Posterior cingulate gyrus (tissue), 11 donors: ENCODE measurements at places on chromosomes 1 and 21.
A peak's percentile ranks its signal among the peaks of the same experiment; 100 is the strongest.

- no peak for DNase-seq
These were observed 35.8 kb upstream of the SOX13 start for GRCh38 chr1:204036882-204037655.

DNA sequence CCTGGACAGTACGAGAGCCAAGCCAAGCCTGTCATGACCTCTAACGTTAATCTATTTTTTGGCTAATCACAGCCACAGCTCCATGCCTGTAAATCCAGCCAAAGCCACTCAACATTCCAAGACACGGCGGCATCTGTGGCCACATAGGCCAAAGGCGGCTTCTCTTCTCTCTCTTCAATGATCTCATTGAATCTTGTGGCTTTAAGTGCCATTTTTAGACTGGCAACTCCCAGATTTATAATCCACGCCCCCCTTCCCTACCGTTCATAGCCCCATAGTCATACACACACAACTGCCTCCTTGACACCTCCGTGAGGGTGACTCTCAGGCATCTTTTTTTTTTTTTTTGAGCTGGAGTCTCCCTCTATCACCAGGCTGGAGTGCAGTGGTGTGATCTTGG, 5.7 kb upstream of the SELENON start:
- DNase-seq, result no peak

- DNase-seq, result no peak
These were observed 19.0 kb upstream of the PTPN14 start for GRCh38 chr1:214570442-214570841.

- no peak for DNase-seq
These were observed 451.2 kb upstream of the ADGRL4 start for GRCh38 chr1:79457562-79458224.

GRCh38 chr1:2354511-2355372, 36.6 kb downstream of the MORN1 start:
- DNase-seq, result peak; percentile 2

- DNase-seq, result no peak
These were observed 139.2 kb upstream of the C1orf21 start for GRCh38 chr1:184247671-184248070.

DNA sequence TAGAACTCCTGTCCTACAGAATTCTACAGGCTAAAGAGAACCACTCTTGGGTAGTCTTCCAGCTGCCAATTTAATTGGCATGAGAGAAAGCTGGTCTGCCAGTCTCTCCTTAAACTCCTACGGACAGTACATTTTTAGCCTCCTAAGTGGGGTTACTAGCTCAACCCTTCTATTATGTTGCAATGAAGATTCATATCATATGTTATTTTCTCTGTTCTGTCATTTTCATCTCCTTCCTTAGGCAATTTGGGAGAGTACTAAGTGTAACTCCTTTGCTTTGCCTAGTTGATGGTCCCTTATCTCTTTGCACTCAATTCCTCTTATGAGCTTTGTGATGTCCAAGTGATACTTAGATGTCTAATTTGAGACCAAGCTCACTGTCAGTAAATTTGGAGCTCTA, 14.0 kb downstream of the GNAT2 start:
- no peak for DNase-seq

DNA sequence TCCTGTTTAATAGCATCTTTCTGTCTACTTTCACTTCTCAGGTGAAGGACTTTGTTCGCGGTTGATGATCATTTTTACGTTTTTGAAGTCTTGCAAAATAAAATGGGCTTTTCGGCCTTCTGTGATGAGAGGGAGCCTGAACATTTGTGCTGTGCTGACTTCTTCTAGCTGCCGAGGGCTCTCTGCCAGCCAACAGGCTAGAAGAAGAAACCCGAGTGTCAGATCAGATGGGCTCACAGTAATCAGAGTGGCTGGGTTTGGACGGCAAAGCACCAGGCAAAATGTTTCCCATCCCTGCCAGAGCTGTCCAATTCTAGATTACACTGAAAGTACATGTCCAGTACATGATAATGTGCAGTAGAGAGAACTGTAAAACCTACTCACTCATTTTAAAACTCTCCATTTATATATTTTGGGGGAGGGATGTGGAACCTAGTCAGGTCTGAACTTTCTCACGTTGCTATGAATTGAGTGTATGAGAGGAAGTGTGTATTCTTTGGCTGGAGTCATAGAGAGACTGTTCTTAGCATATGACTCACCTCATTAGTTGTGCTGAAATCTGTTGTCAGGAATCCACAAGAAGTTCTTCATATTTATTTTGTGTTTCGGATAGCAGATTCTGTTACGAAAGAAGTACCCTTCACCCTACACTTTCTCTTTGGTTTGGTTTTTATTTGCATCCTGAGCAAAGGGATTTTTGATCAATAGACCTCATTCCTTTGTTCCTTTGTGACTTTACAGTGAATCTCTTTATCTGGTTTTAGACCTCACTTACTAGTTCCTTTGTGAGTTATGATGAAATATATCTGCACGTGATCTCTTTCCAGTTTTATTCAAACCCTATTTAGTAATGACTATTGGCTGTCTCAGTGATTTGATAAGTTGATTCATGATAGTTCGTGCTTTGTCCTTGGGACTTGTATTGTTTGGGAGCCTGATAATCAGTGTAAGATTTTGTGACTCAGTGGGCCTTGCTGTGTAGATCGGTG, 4.8 kb downstream of the ATP1A1 start:
- peak; percentile 69 for DNase-seq

- DNase-seq, result peak; percentile 77
These were observed 7.7 kb downstream of the AMIGO1 start for GRCh38 chr1:109501644-109502363.

- no peak for DNase-seq
These were observed 146.2 kb upstream of the IRF2BP2 start for GRCh38 chr1:234756066-234756774.

DNA sequence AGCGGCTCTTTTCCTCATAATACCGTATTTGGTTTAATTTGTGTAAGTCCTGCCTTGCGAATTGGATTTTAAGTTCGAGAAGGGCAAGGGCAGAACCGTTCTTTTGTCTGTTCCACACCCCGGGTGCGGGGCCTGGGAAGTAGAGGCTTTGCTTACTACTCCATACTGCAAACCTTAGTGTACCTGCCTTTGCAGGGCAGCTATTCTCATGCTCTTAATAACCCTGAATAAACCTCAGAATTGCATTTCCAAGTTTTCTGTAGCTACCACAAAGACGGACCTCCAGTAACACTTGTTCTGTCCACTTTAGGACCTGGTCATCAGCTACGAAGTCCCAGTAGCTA, 657 bp upstream of the HNRNPU start:
- peak; percentile 34 for DNase-seq

DNA sequence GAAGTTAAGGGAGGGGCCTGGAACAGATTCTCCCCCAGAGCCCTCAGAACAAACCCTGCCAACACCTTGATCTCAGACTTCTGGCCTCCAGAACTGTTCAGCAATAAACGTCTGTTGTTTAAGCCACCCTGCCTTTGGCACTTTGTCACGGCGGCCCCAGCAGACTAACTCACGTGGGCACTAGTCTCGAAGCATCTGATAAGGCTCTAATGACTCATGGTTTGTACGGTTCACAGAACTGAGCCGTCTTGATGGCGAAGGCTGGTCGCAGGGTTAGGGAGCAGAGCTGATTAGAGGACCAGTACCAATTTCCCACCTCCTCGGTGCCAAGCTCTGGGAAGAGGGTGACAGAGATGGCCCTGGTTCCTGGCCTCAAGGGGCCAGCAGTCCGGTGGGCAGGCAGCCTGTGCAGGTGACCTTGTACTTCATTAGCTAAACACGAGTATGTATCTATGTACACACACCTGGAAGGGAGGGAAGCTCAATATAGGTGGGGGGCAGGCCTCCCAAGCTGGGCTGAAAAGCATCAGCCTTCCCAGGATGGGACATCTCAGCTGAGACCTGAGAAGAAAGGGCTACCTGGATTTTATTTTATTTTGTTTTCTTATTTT, 112.8 kb downstream of the MRPS6 start:
- DNase-seq, result no peak

DNA sequence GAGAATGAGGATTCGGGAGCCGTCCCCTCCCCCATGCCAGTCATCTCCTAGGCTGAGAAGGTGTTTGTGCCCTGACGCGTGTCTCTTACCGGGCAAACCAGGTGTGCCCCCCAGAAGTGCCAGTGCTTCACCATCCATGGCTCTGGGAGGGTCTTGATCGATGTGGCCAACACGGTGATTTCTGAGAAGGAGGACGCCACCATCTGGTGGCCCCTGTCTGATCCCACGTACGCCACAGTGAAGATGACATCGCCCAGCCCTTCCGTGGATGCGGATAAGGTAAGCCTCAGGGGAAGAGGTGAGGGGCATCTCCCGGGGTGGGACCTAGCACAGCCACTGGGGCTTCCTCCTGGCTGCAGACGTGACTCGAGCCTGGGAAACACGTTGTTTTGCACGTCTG, 959 bp downstream of the PADI6 start:
- DNase-seq, result no peak

DNA sequence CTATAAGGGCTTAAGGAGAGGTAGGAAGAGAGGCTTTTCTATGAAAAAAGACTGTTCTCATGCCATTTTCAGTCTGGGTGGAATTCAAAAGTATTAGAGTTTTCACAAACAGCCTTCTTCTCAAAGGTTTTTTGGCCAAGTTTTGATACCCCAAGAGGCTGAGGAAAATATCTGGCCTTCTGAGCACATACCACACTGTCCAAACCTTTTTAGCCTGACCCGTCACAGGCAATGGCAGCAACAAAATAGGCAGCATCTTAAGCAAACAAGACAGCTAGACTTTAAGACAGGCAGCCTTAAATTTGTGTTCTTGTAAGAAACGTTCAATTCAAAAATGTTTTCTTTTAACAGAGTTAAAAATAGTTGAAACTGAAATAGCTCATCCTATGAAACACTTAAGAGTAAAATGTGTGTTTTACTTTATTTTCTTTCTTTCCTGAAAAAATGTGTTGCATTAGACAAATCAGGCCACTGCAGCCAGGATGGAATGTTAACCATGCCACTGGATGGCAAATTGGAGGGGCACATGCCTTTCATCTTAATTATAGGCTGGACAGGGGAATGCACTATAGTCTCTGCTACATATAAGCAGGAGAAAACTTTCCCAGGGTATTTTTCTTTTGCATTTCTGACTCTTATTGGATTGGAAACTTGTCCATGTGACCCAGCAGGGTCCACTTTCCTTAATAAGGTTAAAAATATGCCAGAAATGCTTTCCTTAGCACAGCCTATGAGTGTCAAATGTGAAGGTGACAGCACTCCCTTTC, 315.0 kb downstream of the TGFB2 start:
- no peak for DNase-seq

DNA sequence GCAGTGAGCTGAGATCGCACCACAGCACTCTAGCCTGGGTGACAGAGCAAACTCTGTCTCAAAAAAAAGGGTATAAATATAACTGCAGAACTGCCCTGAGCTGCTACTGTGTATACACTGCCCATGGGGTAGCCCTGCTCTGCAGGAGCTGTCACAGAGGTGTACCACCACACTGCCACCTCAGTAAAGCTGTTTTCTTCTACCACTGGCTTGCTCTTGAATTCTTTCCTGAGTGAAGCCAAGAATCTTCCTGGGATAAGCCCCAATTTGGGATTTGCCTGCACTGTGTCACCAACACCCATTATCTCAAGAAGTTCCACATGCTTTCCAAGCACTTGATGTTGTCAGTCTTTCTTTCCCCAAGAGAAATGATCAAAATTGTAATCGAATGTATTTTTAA, 30.6 kb upstream of the SLC6A9 start:
- no peak for DNase-seq

DNA sequence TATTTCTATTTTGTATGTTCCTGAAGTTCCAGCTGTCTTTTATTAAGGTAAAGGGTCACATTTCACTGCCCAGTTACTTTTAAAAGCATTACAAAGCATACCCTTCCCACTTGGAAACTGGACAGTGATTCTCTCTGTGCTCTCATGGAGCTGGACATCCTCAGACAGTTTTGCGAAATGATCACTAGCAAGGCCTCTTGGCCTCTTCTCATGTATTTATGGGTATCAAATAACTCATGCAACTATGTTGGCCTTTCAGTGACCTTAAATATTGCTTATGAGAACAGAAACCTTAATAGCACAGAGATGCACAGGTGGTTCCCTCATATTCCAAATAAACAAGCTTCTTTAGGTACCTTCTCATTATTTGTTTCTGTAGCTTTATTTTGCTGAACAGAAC, 7.9 kb upstream of the AMPD1 start:
- no peak for DNase-seq

DNA sequence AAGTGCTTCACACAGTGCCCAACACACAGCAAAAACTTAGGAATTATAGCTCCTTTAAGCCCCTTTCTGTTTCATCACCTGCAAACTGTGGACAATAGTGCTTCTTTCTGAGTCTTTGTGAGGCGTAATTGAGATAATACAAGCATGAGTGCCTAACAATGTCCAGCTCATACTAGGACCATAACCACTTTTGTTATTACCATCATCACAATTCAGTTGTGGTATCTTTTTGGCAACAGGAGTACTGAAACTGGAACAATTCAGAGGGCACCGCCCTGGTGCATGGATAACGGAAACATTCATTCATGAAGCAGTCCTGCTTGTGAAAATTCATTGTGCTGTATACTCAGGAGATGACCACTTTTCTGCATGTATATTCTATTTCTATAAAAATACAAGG, 18.2 kb downstream of the DNAJC11 start:
- no peak for DNase-seq

DNA sequence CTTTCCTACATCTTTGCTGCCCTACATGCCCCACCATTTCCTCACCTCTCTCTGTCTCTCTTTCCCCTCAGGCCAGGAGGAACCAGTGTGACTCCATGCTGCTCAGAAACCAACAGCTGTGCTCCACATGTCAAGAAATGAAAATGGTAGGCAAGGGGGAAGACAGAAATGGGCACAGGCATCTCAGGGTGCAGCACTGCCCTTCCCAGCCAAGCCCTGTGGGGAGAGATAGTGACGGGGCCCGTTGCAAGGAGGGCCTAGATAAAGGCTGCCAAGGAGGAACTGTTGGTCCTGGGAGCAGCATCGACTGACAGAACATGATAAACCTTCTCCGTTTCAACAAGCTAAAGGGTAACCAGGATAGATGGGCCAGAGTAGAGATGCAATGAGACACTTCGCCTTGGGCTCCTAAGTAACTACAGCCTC, 12.5 kb upstream of the PIGC start:
- DNase-seq, result no peak

DNA sequence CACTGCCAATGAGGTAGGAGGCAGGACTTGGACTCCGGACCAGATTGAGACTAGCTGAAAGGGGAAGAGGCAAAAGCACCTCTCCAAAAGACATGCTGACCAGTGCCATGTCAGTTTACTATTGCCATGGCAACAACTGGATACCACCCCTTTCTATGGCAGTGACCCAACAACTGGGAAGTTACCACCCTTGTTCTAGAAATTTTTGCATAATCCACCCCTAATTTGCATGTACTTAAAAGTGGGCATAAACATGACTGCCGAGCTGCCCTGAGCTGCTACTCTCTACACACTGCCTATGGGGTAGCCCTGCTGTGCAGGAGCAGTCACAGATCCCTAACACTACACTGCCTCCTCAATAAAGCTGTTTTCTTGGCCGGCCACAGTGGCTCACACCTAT, 19.0 kb upstream of the SLC6A9 start:
- DNase-seq, result no peak

GRCh38 chr1:168091063-168091462, 45.7 kb downstream of the GPR161 start:
- no peak for DNase-seq

GRCh38 chr1:57845041-57845440, 421.2 kb upstream of the DAB1 start:
- DNase-seq, result no peak

- DNase-seq, result no peak
These were observed 25.0 kb downstream of the CD244 start for GRCh38 chr1:160837558-160838205.
